ENCODE measurements at places on chromosomes 11 and 22.

- DNase-seq = no peak
Observed at GRCh38 chr22:24540470-24540869, 14.5 kb downstream of the GUCD1 start.

GRCh38 chr11:3222003-3222855 lies 3.6 kb upstream of the MRGPRG start:
- DNase-seq = no peak

- no peak for DNase-seq
Observed at GRCh38 chr22:30555282-30556210, 9.0 kb upstream of the SEC14L6 start.

DNA sequence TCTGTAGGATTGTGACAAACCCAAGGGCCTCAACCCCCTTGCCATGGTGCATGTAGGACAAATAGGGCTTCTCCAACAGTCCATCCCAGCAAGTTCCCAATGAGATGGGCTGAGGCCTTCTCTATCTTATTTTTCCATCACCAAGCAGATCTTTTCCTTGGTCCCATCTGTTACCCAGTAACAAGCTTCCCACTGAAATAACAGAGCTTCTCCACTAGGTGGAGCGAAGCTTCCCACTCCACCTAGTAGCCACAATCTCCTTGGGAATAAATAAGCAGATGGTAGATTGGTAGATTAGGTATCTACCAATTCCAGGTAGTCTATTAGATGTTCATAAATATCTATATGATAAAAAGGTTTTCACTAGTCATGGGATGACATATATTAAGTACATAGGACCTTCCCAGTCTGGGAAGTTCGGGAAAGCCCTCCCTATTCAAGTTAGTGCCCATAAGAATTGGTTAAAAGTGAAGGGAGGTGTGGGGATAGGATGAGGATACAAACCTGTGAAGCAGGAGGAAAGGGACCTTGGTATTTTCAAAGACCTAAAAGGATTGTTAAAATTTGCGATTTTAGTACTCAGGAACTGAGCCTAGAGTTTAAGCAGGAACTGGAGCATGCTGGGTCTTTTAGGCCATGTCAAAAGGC lies 5.9 kb upstream of the OR52L1 start:
- DNase-seq = peak; percentile 55

- no peak for DNase-seq
Observed at GRCh38 chr22:50247748-50248147, 2.9 kb upstream of the TUBGCP6 start.

GRCh38 chr11:10428453-10428852 lies 26.6 kb upstream of the AMPD3 start:
- no peak for DNase-seq

GRCh38 chr22:17578136-17578754 lies 14.9 kb downstream of the SLC25A18 start:
- no peak for DNase-seq

- no peak for DNase-seq
Observed at GRCh38 chr22:39462443-39463221, 5.8 kb downstream of the MGAT3 start.

DNA sequence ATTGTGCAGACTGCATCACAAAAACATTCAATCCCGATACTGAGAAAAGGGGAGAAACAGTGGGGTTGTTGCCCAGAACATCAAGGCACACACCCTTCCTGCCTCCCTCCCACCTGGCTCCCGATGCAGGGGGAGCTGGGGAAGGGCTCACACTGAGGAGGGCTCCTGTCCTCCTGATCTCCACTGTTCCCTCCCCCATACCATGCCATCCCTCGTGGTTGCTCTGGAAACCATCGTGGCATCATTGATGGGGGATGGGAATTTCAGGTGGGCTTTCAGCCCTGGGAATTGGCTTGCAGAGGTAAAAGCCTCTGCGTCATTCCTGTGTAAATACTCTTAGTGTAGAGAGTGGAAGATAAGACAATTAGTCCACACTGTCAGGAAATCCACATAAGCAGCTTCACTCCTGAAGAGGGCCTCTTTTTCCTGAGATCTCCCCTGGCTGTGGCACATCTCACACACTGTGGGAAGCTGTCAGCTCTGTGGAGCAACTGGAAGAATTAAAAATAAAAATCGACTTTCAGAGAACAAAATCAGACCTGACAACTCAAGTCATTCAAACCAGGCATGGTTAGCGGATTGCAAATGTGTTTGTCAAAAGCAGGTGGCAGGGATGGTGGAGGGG lies 176.0 kb downstream of the CHST1 start:
- DNase-seq = no peak

DNA sequence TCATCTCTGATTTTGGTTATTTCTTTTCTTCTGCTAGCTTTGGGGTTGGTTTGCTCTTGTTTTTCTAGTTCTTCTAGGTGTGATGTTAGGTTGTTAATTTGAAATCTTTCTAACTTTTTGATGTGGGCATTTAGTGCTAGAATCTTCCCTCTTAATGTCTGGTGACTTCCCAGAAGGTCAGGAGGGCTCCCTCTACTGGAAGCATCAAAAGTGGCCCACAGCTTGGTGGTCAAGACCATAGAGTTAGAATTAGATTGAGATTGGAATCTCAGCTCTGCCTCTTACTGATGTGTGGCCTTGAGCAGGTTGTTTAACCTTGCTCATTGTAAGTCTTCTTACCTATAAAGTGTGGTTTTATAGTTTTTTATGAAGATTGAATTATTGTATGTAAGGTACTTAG lies 99.3 kb downstream of the FDX1 start:
- peak; percentile 14 for DNase-seq

- no peak for DNase-seq
Observed at GRCh38 chr11:57649826-57650738, at the start of gene YPEL4. TSS of gene YPEL4 (minus strand) at chr11:57649912. CDS start at chr11:57647107, 2,805 bp downstream.

DNA sequence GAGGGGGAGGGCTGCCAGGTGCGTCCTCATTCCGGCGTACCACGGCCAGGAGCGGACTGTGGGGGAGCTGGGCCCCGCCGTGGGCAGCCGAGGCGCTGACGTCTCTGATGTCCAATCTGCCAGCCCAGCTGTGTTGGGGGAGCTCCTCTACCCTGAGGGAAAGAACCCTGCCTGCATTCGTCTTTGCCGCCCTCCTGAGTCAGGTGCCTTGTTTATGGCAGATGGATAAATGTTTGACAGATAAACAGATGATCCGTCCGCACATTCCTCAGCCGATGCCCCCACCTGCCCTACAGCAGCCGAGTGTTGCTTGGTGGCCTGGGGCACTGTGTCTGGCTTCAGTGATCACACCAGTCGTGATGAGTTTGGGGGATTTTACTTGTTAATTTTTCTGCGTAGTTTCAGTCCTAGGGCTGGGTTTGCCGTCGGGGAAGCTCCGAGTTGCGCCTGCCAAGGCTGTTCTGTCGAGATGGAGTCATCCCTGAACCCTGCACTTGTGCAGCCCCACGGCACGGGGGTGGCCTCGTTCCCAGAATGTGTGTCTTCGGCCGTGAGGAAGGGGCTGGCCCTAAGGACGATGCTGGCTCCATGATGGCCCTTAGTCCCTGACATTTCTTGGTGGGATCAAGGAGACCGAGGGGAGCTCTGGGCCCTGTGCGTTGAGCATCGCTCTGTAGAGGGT lies 1083.9 kb downstream of the BRD1 start:
- no peak for DNase-seq

DNA sequence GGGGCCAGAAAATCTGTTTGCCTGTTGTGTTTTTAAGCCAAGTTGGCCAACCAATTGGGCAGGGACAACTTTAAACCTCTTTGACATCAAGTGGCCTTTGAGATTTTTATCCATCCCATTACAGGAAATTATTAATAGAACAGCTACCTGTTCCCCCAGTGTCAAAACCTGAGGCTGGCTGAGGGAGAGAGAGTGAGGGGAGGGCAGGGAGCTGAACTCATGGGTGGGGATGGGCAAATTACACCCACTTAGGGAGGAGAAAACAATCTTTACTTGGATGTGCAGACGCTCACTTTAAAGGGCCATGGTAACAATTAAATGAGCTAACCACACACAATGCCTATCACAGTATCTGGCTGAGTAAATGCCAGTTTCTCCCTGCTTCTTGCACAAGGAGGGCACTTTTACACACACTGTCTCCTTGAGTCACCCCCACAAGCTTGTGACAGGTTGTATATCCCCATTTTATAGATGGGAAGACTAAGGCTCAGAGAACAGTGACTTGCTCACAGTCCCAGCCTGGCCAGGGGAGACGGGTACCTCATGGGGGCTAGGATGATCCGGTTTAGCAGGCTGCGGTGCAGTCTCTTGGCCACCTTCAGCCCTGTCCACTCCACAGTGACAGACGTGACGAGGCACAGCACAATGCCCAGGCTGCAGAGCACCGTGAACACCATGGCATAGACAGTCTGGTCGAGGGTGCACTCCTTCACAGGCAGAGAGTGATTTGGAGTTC lies 17.8 kb upstream of the KCNJ11 start:
- DNase-seq = no peak

- DNase-seq = no peak
Observed at GRCh38 chr11:9755561-9756185, 91.8 kb downstream of the SWAP70 start.

DNA sequence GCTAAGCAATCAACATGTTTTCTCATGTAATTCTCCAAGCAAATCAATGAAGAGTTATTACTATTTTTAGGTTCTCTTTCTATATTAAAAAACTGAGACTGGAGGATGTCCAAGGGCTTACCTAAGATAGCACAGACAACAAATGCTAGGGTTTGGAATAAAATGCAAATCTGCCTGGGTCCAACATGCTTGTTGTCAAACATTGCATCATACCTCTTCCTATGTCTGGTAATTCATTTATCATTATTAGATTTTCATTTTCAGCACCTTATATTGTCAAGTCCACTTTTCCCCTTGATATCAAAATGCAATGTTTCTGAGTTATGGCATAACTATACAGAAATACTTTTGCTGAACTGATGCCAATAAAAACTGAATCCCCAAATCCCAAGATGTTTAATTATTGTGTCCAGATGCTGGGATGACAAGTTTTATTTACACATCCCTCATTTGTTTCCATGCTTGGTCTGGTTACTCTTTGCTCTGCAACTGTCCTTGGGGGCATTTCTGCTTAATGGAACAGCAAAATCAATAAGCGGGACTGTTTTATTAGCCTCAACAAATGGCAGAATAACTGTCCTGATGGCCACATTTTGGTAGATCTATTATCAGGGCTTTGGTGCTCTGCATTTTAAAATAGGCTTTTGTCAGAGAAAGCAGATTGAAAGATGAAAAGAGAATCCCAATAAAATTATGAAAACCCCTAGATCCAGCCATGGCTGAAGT lies 86.0 kb downstream of the C11orf87 start:
- DNase-seq = no peak

DNA sequence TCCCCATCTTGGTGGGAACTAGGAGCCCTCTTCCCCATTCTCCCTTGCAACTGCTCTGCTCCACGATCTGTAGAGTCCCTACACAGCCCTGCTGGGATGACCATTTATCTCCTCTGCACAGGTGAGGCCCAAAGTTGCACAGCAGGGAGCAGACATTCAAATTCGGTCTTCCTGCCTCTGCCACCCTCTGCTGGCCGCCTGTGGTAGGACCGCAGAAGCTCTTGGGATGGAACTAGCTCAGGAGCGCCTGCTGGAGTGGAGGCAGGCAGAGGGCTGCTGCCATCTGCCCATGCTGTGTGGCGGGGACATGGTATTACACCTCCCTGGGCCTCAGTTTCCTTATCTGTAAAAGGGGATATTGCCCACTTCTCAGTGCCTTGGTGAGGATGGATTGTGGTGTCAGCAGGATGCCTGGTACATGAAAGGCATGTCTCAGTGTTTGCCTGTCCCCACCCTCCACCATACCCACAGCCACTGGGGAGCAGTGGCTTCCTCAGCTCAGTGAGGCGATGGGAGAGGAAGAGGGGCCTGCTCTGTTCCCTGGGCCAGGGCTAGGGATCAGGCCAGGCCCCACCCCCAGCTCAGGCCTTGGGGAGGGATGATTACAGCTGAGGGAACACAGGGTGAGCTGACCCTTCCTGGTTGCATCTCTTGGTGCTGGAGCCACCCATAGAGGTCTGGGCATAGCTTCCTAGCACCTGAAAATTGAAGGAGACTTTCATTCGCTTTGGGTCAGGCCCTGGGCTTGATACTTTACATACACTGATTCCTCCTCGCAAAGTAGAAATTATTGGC lies 11.3 kb upstream of the OMP start:
- peak; percentile 94 for DNase-seq

GRCh38 chr11:117876341-117877119 lies at the start of gene FXYD6:
TSS of gene FXYD6 (minus strand) at chr11:117876658. CDS start at chr11:117842776, 33,882 bp downstream.
- no peak for DNase-seq

GRCh38 chr11:35546317-35546716 lies 20.9 kb upstream of the PAMR1 start:
- DNase-seq = no peak

GRCh38 chr11:71452199-71453036 lies 585 bp upstream of the NADSYN1 start:
- DNase-seq = no peak

GRCh38 chr11:67584205-67584880 lies 731 bp downstream of the GSTP1 start:
- no peak for DNase-seq

DNA sequence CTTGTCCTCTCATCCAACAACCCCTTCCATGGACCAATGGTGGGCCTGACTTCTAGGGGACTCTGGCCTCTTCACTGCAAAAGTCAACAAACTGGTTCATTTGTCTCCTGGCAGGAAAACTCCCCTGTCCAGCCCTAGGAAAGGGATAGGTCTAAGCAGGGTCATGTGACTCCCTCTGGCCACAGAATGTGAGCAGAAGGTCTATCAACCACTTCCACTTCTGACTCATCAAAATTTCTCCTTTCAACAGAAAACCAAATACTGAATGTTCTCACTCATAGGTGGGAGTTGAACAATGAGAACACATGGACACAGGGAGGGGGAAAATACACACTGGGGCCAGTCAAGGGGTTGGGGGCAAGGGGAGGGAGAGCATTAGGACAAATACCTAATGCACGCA lies 1.3 kb upstream of the ISX start:
- DNase-seq = peak; percentile 74

Measured in HuH-7 (cell line).